Left lung (tissue), 14 donors: ENCODE measurements at places on chromosomes 6 and 20. TPM values are rescaled to one million over a fixed set of nuclear protein-coding genes. Genes with fewer than 3 reads are reported as not detected.

UNC93A gene
- not detected for polyA plus RNA-seq

ADAM33 gene
- polyA plus RNA-seq: 7.4 TPM

CST7 gene
- polyA plus RNA-seq: 1.5 TPM

CCHCR1 gene
- 37.2 TPM for polyA plus RNA-seq

FNDC11 gene
- polyA plus RNA-seq: 0.66 TPM

LINC00237 gene
- not detected for polyA plus RNA-seq

TPBG gene
- polyA plus RNA-seq: 5.9 TPM

ADGRB3 gene
- 15.5 TPM for polyA plus RNA-seq

RWDD2A gene
- polyA plus RNA-seq: 5.3 TPM

HDGFL1 gene
- polyA plus RNA-seq: not detected

TSPO2 gene
- polyA plus RNA-seq: 0.52 TPM

CLDN20 gene
- polyA plus RNA-seq: 3.5 TPM

MTFR2 gene
- 2.4 TPM for polyA plus RNA-seq

SPATA25 gene
- polyA plus RNA-seq: 3.1 TPM

FOXQ1 gene
- polyA plus RNA-seq: 3.1 TPM

BPIFB2 gene
- not detected for polyA plus RNA-seq

SIRPD gene
- polyA plus RNA-seq: not detected

TREM2 gene
- polyA plus RNA-seq: not detected

PGC gene
- polyA plus RNA-seq: 8.1 TPM

BICRAL gene
- 18.1 TPM for polyA plus RNA-seq

PXMP4 gene
- polyA plus RNA-seq: 15.5 TPM

DSP gene
- 54.8 TPM for polyA plus RNA-seq

FNDC1 gene
- polyA plus RNA-seq: 3.6 TPM

OR2B2 gene
- polyA plus RNA-seq: not detected

XKR7 gene
- polyA plus RNA-seq: 0.07 TPM

BTNL2 gene
- polyA plus RNA-seq: 1.5 TPM

ESR1 gene
- polyA plus RNA-seq: 1.4 TPM

WFDC12 gene
- polyA plus RNA-seq: not detected

MRPL14 gene
- polyA plus RNA-seq: 36.7 TPM

LY6G5B gene
- 25.4 TPM for polyA plus RNA-seq

TP53TG5 gene
- polyA plus RNA-seq: 1.6 TPM

PACRG gene
- 4.9 TPM for polyA plus RNA-seq

EDN3 gene
- polyA plus RNA-seq: 27.0 TPM

FAM184A gene
- 103 TPM for polyA plus RNA-seq

LAMP5 gene
- 1.5 TPM for polyA plus RNA-seq

NR2E1 gene
- polyA plus RNA-seq: not detected

GSTA1 gene
- polyA plus RNA-seq: 4.0 TPM

GSTA5 gene
- not detected for polyA plus RNA-seq

OXT gene
- not detected for polyA plus RNA-seq

RAET1L gene
- not detected for polyA plus RNA-seq

MLIP gene
- polyA plus RNA-seq: 0.18 TPM

NRSN1 gene
- 0.26 TPM for polyA plus RNA-seq

ARMH2 gene
- not detected for polyA plus RNA-seq

CGA gene
- not detected for polyA plus RNA-seq

CLPSL2 gene
- not detected for polyA plus RNA-seq

APOM gene
- polyA plus RNA-seq: 5.6 TPM

PROCR gene
- polyA plus RNA-seq: 36.1 TPM

SMIM29 gene
- polyA plus RNA-seq: 12.9 TPM

RTN4IP1 gene
- polyA plus RNA-seq: 8.7 TPM

BPHL gene
- 37.6 TPM for polyA plus RNA-seq

SIGLEC1 gene
- polyA plus RNA-seq: 2.4 TPM

CD24 gene
- polyA plus RNA-seq: 154 TPM

HRH3 gene
- polyA plus RNA-seq: not detected

PI16 gene
- 0.89 TPM for polyA plus RNA-seq

SLC35B2 gene
- polyA plus RNA-seq: 50.3 TPM

CD93 gene
- polyA plus RNA-seq: 203 TPM
